Stimulated activated CD8-positive, alpha-beta memory T cell treated with anti-CD3 and anti-CD28 coated beads, Interleukin-15, amount 100 ng/mL, for 4 hours (primary cell): ENCODE measurements at places on chromosomes 2 and 18.

- no peak for DNase-seq
Measured at GRCh38 chr2:37000318-37000717, 34.0 kb upstream of the STRN start.

DNA sequence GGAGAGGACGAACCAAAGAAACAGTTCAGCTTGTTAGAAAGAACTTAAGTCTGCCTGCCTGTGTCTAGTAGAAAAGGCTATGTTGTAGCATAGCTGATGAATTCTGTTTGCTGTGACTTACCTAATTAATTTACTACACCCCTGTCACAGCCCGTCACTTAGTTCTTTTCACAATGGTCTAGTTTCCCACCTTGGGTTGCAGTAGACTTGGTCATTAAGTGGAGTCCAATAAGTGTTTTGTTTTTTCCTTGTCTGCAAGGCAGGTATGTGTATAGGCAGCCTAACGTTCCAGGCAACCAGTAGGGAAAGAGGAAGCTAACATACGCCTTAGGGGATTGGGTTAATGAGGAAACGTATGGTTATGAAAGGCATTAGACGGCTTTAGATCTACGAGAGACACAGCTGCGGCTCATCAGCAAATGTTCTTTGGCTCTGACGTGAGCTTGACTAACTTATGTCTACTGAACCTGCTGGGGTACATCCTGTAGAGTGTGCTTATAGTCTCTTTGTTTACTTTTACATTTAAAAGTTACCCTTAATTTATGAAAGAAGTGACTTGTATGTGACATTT lies 180.1 kb downstream of the PRPF40A start:
- DNase-seq, result no peak

GRCh38 chr2:70979180-70979488 lies 704 bp downstream of the ANKRD53 start:
- DNase-seq, result no peak

DNA sequence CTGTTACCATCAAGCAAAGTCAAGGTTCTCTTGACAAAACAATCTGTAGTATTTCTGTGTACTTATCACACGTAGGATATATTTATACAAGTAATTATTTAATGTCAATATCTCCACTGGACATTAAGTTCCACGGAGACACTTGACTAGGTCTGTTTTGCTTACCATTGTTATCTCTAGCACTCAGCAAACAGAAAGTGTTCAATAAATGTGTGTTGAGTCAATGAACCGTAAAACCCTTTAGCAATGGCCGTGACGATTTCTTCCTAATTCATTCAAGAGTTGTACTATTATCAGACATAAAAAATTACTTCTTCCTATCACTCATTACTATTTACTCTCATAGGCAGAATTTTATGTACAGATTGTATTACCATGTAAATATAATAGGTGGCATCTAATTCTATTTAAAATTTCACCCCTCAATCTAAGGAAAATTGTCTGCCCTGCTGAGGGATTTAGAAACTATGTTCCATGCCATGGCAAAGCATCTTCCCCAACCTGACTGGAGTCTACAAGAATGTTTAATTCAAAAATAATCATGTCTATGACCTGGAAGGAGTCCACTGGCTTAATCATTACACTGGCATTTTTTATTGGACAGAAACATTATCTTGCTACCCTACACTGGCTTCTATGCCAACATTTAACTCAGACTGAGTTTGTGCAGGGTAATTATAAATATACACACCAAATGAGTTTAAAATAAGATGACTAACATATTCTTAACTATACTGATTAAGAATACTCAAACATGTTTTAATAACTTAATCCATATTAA lies 301.9 kb downstream of the ZEB2 start:
- no peak for DNase-seq

DNA sequence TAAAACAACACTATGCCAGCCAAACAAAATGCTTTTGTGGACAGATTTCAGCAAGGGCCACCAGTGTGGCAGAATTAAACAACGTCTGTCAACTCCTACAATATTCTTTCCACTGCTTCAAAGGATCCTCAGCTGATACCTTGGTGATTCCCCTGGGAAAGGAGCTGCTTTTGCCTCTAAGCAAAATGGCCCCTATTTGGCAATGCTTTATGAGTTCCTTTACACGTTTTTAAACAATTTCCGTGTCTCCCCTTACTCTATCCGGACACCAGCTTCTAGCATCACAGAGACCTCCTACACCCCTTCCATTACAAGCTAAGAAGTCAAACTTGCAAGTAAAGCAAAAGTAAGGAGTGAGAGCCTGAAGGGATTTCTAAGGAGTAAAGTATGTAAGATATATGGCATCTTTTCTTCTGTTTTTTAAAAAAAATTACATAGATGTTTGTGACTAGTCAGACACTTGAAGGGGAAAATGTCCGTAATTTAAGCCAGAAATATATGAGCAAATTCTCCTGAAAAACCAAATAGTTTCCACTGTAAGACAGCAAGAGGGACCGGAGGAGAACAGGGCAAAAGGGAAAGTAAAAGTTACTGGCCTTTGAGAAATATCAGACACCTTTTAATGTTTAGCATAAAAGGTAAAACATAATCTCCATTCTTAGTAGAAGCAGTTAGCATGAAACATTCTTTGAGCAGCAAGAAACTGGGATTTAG lies 1.9 kb downstream of the SOS1 start:
- DNase-seq, result no peak

GRCh38 chr2:130336877-130337734 lies 5.6 kb upstream of the IMP4 start:
- DNase-seq, result no peak

GRCh38 chr2:37870829-37871228 lies 54.3 kb upstream of the RMDN2 start:
- no peak for DNase-seq
